Activated CD4-positive, CD25-positive, alpha-beta regulatory T cell treated with anti-CD3 and anti-CD28 coated beads, Interleukin-2, amount 50 U/mL, for 24 hours (primary cell): ENCODE measurements at places on chromosomes 1 and 21.

DNA sequence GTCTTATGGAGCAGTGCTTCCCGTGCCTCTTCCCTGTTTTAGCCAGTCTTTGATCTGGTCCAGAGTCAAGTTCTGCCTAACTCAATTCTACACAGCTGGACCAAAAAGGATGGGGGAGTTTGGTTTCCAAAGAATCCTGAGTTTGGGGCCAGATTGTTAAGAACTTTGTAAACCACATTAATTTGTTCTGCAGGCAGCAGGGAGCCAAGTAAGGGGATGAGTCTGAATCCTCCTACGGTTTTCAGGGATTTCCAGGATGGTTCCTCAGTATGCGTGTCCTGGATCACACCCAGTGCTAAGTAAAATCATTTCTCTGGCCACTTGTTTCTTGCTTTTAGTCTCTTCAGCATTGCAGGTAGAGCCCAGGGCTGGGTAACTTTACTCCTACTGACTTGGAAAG is 26.1 kb upstream of the GJA5 start:
- ATAC-seq: no peak

- ATAC-seq: peak; percentile 19
These were observed 13.7 kb upstream of the E2F2 start for GRCh38 chr1:23544444-23545389.

- ATAC-seq: no peak
These were observed 112.8 kb downstream of the RIPK4 start for GRCh38 chr21:41653954-41654491.

DNA sequence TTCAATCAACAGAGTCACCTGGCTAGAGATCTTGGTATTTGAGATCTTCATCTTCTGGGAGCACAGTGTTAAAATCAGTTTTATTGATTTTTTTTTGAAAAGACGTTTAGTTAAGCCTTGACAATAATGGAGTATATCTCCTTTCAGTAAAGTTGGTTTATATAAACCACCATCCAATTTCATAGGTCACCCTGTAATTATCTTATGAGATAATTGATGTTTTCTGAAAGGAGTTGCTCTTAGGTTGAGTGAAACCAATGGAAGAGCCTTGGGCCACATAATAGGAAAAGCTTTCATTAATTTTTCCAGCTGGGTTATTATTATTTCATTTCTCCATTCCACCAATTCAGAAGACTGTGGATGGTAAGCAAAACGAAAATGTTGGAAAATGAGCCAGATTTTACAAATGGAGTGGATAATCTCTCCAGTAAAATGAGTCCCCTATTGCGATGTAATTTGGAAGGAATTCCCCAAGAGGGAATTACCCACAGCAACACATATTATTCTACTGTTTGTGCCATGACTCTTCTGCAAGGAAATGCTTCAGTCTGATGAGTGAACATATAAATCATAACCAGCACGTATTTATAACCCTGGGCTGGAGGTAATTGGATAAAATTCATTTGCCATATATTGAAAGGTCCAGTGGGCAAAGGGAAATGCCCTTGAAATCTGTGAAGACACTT is 46.2 kb upstream of the TINAGL1 start:
- ATAC-seq: no peak

DNA sequence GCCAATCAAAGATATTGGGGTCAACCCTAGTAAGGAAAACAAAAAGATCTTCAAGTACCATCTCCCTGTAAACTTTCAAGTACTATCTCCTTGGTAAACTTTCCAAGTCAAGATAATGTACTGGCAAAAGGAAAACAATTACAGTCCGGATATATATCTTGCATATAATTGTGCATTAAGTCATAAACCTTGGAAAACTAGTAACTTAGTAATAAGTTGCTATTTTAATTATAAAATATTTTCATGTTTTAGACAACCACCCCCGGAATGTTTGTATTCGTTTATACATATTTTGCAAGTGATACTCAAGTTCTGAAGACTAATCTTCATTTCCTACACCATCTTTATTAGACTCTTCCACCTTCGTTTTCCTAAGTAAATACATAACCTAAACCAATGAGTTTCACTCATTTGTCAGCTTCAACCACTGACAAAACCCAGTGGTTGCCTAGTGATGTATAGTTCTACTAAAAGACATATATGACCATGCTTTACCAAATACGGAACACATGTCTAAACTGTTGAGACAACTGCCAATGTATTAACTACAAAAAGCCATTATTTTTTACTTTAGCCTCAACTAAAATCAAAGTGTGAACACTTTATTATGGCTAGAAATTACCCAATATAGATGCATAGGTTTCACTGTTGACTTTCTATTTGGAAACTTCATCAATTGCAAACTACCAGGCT is 1.7 kb downstream of the AKT3 start:
- ATAC-seq: no peak

- ATAC-seq: no peak
These were observed 559 bp upstream of the MTARC2 start for GRCh38 chr1:220747437-220748088.

DNA sequence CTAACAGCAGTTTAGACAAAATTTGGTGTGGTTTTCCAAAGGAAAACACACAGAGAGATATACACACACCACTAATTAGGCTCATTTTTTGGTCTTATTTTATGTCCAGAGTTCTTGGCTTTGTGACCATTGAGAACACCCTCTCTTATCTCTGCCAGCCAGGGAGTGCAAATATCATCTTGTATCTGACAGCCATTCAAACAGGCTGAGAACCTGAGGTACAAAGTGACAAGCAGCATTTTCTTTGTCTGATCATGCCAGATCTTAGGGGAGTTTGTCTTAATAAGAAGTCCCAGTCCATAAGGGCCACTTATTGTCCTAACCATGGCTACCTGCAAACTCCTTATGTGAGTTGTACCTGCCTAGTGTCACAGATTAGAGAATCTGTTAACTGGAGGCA is 1165.2 kb downstream of the BRINP3 start:
- ATAC-seq: no peak

- ATAC-seq: no peak
These were observed 11.2 kb downstream of the TMEM9 start for GRCh38 chr1:201142849-201143725.
